Right lobe of liver (tissue), 6 donors: ENCODE measurements at places on chromosomes 2 and 18. TPM values are rescaled to one million over a fixed set of nuclear protein-coding genes. Genes with fewer than 3 reads are reported as not detected.

Gene SP5
- 1.4 TPM for total RNA-seq

Gene MATN3
- not detected for total RNA-seq

Gene CLEC4F
- total RNA-seq, result not detected

Gene ZBTB7C
- total RNA-seq, result 1.4 TPM

Gene RNF138
- 13.2 TPM for total RNA-seq

Gene DSC1
- total RNA-seq, result not detected

Gene MEIS1
- total RNA-seq, result 4.8 TPM

Gene CHRNG
- total RNA-seq, result not detected

GRCh38 chr2:67290451-67291290 lies 106.5 kb upstream of the ETAA1 start:
- DNase-seq, result no peak

DNA sequence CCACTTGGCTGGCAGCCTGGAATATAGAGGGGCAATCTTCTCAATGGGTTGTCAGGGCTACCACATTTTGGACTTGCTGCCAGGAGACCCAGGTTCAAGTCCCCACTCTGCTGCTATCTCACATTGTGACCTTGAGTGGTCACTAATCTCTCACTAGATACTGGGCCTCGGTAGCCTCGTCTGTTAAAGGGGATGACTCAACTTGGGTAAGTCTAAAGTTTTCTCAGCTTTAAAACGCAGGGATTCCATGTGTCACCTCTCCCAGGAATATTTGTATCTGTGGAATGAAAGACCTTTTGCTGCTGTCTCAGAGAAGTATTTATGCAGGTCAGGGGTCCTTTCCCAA lies 86.3 kb downstream of the SEMA4F start:
- DNase-seq, result no peak

DNA sequence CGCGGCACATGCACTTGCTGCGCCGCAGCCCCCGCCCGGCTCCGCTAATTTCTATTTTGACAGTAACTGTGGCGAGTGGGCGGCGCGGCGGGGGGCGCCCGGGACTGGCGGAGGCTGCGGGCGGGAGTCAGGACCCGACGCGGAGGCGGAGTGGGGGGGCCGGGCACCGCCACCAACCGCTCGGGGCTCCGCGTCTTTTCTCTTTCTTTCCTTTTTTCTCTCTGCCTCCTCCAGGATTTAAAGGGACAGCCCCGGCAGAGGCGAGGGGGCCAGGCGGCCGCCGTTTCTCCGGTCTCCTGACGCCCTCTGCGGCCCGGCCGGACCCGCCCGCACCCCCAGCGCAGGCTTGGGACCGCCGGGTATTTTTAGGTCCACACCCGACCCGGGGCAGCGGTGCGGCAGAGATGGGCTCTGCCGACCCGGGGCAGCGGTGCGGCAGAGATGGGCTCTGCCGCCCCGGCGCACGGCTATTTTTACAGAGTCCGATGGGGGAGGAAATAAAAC lies 460 bp upstream of the ZBTB7C start:
- peak; percentile 39 for DNase-seq

DNA sequence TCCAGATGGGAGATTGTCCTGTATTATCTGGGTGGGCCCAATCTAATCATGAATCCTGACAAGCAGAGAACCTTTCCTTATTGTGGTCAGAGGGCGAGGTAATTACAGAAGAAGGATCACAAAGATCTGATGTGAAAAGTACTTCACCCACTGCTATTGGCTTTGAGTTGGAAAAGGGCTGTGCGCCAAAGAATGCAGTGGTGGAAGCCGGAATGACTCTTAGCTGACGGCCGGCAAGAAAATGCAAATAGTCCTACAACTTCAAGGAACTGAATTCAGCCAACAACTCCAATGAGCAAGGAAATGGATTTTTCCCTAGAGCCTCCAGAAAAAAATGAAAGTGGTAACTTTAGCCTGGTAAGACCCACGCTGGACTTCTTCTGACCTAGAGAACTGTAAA lies 67.3 kb downstream of the CTNNA2 start:
- DNase-seq, result no peak

- no peak for DNase-seq
These were observed 95.3 kb upstream of the NFATC1 start for GRCh38 chr18:79300413-79300812.

DNA sequence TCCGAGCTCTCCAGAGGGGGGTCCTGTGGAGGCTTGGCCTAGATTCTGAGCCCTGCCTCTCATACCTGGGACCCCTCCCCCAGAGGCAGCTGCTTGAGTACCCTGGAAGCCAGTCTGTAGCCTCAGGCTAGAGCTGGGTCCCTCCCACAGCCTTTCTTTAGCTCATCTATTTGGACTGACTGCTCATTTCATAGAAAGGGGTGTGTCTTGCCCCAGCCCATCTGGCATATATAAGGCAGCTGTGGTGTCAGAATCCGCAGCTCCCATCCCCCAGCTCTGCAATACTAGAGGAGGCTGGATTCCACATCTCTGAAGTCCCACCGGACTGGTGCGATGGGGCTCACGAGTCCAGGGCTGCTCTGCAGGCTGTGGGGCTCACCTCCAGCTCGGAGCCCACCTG lies 26.1 kb downstream of the MPHOSPH10 start:
- DNase-seq, result no peak

- no peak for DNase-seq
These were observed 164.9 kb upstream of the NT5C1B start for GRCh38 chr2:18754286-18754685.

- no peak for DNase-seq
These were observed 596.6 kb downstream of the XIRP2 start for GRCh38 chr2:167484875-167485274.

- peak; percentile 48 for DNase-seq
These were observed 97.7 kb downstream of the TWIST2 start for GRCh38 chr2:238945433-238946150.

- no peak for DNase-seq
These were observed 383.4 kb upstream of the TRIB2 start for GRCh38 chr2:12333293-12333692.
